Stimulated activated CD8-positive, alpha-beta memory T cell treated with anti-CD3 and anti-CD28 coated beads, Interleukin-4, amount 100 ng/mL, for 4 hours (primary cell): ENCODE measurements at places on chromosomes 4 and X.

DNA sequence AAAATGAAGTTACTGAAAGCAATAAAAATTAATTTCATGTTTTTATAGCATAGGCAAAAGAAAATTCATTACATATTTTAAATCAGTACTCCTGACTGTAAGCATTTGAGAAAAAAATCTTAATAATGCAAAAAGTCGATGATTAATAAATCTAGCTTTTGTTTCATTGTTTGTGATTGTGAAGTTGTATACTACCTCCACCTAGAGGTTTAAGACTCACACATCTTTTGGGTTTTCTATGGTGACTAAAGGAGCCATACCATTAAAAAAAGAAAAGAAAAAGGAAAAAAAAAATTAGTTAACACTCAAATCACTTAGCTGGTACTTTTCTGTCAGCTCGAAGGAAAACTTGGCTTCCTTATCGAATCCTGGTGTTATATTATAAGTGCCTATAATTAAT lies 2.0 kb downstream of the GABRA2 start:
- DNase-seq, result no peak

GRCh38 chr4:51842167-51842553 lies 793 bp upstream of the DCUN1D4 start:
- DNase-seq, result no peak

DNA sequence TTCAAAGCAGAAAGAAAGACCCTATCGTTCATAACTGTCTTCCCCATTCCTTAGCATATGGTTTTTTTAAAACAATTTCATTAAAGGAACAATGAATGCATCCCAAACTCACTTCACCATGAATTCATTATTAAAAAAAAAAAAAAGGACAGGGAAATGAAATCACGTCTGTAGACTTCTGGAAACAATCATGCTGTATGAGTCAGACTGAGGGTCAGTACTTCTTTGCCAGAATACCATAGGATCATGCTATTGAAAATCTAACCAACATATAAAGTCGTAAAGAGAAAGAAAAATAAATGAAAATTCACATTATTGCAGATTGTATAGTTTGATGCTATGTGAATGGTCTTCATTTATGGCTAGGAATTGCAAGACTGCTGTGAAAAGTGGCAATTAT lies 144.4 kb downstream of the PCDH18 start:
- no peak for DNase-seq

DNA sequence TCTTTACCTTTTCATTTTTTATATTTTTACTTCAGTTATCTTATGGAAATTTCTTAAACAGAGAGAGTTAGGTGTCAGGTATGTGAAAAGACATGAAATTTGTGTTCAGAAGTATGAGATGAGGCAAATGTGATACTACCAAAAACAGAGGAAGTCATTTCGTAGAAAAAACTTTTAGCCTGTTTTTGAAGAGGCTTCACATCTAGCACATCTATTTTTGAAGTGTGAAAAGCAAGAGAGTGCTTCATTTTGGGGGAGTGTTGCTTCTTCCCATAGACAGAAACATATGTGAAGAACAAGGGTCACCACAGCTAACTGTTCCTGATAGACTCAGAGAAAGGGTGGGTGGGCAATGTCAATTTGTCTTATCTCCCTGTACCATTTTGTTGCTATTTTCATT lies 125.3 kb downstream of the TET2 start:
- no peak for DNase-seq

DNA sequence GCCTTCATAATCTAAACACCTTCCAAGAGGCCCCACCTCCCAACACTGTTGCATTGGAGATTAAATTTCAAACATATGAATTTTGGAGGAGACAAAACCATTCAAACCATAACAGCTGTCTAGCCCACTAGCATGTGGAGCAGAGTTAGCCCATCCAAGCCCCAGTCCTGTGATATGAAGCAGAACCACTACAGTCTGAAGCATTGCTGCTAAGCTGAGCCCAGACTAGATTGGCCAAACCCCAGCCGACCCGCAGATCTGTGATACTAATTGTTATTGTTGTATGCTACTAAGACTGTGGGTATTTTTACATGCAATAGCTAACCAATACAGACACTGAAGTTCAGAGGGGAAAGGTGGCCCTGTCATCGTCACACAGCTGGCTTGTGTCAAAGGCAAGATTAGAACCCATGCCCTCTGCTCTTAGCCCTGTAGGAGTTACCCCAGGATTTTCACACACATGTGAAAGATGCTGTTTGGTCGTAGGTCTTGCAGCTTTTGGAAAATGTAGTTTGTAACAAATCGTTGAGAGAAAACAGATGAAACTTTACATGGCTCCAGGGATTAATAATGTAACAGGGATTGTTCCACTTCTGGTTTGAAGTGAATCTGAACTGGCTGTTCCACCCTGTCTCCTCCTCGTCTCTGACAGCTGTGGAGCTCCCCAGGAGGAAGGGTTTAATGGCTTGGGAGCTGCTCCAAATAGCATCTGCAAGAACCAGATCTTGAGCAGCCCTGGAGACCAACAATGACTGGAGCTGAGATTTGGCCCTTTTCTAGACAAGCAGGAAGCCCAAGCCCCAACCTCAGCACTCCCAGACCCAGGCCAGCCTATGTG lies 517.5 kb downstream of the MID1IP1 start:
- DNase-seq, result no peak

DNA sequence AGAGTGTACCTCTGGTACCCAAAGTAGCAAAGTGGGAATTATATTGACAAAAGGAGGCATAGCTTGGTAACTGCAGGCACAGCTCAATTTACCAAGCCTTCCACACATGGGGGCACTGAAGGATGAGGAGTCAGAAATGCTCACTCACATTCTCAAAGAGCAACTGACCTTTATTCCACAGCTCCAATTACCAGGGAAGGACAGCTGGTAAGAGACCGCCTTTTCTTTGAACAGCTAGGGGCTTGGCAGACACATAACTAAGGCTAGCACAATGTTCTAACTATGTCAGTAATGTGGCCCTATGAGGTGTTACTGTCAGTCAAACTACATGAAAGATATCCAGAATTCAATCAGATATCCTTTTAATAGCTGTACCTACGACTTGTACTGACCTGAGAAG lies 20.5 kb upstream of the STS start:
- DNase-seq, result no peak

DNA sequence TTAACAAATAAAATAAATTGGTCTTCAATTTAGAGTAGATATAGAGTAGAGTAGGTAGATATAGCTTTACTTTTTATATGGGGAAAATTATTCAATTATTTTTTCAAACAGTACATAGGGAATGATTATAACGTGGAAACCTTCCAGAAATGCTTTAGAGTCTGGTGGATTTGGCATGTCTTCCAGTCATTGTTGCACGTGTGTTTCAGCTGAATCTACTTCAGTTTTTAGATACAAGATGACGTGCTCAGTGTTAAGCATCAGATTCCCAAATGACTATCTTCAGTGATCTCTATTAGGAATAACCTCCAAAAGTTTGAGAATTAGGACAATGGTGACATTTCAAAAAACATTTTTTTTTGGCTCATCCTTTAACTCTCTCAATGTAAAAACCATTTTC lies 616.9 kb downstream of the ANKRD50 start:
- DNase-seq, result no peak
